ENCODE measurements at places on chromosomes 11 and 22. TPM values are rescaled to one million over a fixed set of nuclear protein-coding genes. Genes with fewer than 3 reads are reported as not detected.

DNA sequence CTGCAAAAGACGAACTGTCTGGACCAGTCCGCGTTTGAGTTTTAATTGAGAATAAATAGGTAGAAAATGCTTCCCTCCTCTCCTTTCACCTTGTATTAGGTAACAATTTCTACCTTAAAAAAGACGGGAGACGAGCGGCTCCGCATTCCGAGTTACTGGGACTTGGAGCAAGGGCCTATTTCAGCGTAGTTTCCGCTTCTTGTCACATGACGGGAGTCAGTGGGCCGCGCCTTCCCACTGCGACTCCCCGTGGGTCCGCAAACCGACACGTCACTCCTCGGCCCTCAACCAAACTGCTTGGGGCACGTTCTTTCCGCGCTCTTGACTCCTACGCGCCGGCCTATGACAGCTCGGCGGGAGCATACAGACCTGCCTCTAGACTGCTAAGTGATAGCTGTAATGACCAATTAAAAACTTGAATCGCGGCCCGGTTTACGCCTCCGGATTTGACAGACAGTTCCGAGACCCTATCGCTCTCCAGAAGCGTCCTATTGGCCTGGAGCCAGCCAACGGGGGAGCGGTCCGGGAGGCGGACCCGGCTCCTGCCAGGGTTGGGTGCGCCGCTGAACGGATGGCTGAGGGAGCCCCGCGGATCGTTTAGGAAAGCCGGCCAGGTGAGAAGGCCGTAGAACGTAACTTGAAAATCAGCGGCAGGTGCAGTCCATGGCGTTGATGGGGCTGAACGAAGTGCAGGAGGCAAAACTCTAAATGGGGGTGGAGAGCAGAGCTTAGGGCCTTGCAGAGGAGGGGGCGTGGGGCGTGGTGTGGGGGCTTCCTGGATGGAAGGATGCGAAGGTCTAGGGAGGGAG is at the start of gene STT3A:
STT3A (plus strand) TSS at position 548 of the 809 bp plus-strand sequence. CDS start 3,064 bp downstream, outside the sequence.
- peak; percentile 96 for DNase-seq

DNA sequence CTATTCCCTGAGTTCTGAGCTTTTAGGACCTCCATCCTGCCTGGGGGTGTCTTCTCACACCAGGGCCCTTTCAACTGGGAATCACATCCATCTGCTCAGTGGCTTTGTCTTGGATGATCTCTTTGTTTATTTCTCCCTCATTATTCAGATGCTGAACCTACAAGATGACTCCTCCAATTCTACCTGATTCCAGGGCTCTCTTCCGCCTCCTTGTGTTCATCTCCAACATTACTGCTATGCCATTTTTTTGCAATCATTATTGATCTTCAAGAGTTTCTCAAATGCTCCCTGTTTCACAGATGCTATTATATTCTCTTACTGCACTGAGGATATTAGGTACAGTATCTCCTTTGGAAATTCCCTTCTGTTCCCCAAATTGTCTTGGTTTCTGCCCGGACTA is 307.7 kb downstream of the SHANK2 start:
- no peak for DNase-seq

The MMP8 gene
- total RNA-seq: not detected

DNA sequence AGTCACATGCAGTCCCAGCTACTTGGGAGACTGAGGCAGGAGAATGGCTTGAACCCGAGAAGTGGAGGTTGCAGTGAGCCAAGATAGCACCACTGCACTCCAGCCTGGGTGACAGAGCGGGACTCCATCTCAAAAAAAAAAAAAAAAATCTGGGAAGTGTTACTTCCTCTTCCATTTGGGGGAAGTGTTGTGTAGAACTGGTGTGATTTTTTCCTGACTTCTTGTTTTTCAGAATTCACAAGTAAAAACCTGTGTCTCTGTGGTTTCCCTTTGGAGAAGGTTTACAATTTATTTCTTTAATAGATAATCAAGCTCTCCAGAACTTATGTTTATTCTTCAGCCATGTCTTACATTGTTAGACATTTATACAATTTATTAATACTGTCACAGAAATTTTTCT is 396.1 kb downstream of the BRD1 start:
- DNase-seq: no peak

DNA sequence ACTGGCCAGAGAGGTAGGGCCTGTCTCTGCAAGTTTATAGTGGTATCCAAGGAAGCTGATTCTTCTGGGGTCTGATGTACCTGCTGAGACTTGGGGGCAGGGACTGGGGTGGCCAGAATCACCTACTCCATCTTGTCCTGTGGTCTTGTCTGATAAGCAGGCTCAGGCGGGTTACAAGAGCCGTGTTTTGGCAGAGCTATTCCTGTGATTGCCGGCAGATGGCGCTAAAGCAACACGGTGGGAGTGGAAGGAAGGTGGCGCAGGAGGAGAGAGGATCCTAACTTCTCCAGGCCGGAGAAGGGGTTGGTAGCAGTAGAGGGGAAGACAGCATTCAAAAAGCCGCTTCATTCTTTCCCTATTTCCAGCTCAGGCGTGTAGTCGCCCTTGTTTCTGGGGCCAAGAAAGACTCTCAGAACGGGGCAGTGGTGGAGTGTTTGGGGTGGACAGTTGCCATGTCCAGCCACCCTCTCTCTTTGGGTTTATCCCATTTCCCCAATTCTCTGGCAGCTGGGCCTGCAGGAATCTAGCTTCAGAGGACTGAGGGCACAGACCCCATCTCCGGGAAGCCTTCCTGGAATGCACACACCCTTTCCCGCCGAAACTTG is 15.1 kb downstream of the CHRM1 start:
- DNase-seq: peak; percentile 91

GRCh38 chr22:41366323-41367029 is 15.3 kb upstream of the TEF start:
- no peak for DNase-seq

- DNase-seq: no peak
Observed at GRCh38 chr11:130156108-130157022, 3.2 kb upstream of the ST14 start.

GRCh38 chr22:46472722-46473016 is 64.8 kb downstream of the CELSR1 start:
- no peak for DNase-seq

- DNase-seq: no peak
Observed at GRCh38 chr11:19931771-19932369, 219.2 kb downstream of the NAV2 start.

The MS4A15 gene
- not detected for total RNA-seq

DNA sequence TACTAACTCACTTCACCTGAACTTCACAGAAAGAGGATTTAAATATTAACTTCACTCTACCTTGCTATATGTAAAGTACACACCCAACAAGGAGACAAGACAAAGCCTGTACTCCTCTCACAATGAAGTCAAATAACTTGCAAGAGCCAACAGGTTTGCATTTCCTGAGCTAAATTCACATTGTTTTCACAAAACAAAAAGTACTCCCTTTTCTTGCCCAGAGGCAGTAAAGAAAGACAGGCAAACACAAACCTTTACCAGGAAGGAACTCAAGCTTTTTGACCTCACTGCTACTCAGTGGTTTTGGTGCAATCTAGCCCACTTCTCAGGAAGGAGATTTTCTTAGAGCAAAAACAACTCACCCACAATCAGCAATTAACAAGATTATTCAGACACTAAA is 15.7 kb downstream of the USP28 start:
- no peak for DNase-seq

- DNase-seq: no peak
Observed at GRCh38 chr11:120170741-120171261, 32.9 kb upstream of the TRIM29 start.

- DNase-seq: no peak
Observed at GRCh38 chr11:33909150-33909549, 17.3 kb upstream of the LMO2 start.

- no peak for DNase-seq
Observed at GRCh38 chr22:46068593-46069491, 81.5 kb upstream of the PPARA start.

GRCh38 chr11:26470992-26471391 is 101.1 kb downstream of the MUC15 start:
- no peak for DNase-seq

DNA sequence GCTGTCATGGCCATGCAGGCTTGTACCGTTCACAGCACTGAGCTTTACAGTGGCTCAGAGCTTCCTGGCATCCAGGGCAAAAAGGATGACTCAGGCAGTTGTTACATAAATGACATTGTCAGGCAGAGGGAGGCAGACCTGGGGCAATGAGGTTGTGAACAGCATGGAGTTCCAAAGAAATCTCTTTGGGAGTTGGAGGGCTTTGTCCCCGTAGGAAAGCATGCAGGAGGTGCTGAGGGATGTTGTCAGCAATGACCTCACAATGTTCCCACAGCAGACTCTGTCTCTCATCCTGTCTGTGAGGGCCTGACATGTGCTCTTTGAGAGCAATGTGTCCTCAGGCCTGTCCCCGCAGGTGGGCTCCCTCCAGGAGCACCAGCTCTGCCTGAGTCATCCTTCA is 25.9 kb upstream of the PDE2A start:
- DNase-seq: no peak

- no peak for DNase-seq
Observed at GRCh38 chr11:79472819-79473529, 32.1 kb upstream of the TENM4 start.

DNA sequence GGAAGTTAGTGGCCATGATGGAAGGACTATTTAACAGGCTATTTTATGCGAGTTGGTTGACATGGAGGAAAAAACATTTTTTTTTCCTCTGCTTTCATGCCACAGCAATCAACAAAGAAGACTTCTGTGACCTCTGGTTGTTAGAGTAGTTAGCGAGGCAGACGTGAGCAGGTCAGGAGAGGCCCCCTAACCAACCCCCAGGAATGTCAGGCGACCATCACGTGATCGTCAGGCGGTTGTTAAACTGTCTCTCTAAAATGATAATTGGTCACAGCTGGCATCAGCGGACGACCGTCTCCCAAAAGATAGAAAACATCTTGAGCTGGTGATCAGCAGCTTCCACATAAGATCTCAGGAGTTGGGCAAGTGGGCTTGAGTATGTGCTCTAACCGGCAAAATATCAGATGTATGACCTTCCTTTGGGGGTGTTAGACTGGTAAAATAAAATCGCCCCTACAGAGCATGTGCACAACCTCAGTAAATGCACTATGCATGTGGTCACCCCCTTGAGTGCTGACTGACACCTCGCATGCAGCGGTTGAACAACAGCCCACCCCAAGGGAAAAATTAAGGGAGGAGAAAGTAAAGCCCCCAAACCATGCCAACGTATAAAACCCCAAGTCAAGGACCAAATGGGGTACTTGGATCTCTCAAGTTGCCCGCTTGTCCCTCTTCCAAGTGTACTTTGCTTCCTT is 20.9 kb upstream of the NARS2 start:
- DNase-seq: no peak

DNA sequence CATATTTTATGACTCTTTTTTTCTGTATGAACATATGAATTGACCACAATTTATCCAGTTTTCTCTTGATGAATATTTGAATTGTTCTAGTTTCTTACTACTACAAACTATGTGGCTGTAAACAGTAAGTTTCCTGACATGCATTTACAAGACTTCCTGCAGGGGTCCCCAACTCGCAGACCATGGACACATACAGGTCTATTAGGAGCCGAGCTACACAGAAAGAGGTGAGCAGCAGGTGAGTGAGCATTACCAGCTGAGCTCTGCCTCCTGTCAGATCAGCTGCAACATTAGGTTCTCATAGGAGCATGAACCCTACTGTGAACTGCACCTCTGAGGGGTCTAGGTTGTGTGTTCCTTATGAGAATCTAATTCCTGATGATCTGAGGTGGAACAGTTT is 379.4 kb downstream of the DYNC2H1 start:
- DNase-seq: no peak

DNA sequence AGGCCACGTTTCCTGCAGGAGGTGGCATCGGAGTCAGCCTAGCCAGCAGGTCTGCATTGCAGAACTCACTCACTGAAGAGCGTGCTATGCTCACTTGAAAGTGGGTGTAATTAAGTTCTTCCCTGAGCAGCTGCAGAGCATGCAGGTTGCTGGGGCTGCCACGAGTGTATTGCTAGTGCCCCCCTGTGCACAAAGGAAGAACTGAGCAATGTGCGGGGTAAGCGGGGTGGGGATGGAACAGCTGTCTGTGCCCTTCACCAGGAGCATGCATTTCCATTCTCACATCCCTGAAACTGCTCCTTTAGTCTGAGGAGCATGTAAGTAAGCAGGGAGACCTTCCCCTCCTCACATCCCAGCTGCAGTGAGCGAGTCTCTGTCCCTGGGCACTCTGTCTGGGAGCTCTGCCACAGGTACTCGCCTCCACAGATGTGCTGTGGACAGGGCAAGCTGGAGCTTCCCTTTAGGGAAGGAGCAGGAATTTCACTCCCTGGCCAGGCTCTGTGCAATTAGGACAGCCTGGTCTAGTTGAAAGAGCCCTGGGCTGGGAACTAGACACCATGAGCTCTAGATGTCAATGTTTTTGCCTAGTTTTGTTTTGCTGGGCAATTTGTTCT is 1031.8 kb downstream of the NTM start:
- peak; percentile 77 for DNase-seq

DNA sequence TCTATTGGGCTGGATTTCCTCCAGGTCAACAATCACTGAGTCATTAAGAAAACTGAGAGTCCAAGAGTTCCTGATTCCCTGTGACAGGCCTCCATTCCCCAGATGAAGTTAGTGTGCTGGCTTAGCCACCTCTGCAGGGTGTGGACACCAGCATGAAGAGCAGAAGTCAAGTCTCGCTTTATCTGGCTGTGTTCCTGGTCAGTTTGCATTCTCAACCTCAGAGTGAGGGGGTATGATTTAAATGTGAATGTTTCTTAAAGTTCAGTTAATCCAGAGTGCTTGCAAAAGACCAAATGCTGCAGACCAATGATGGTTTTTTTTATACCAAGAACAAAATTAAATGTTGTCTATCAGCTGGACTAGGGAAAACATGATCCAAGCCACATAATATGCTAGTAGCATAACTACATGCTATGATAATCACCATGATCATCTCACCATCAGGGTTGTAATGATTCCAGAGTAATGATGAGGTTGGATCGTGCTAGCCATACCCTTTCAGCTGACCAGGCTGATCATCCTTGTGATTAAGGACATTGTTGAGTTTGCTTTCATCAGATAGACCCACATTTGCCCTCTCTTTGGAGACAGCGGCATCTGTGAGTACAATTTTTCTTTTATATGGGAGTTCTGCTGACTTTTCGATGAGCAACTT is 145.8 kb upstream of the ARHGAP20 start:
- no peak for DNase-seq

GRCh38 chr11:19753451-19754106 is 40.9 kb downstream of the NAV2 start:
- no peak for DNase-seq

GRCh38 chr11:45238724-45239123 is 47.4 kb downstream of the SYT13 start:
- no peak for DNase-seq

The DUSP8 gene
- 2.2 TPM for total RNA-seq

GRCh38 chr22:38733329-38733723 is 22.5 kb downstream of the SUN2 start:
- DNase-seq: peak; percentile 51

DNA sequence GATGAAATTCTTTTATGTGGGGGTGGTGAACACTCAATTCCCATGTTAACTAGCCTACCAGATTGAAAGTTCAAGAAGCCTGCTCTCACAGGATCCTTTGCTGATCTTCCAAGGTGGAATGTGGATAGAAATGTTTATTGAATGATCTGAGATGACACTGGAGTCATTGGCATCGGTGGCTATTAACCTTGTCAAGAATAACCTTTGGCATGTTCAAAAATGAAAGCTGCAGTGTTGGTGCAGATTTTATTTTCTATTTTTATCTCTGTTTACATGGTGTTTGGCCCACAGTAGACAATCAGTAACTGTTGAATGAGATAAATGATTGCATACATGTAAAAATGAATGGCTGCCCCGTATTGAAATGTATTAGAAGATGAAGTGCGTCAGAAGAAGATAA is 19.0 kb downstream of the MCAM start:
- no peak for DNase-seq

The TSGA10IP gene
- total RNA-seq: not detected
